Naive thymus-derived CD8-positive, alpha-beta T cell (primary cell): ENCODE measurements at places on chromosomes 3 and 15. TPM values are rescaled to one million over a fixed set of nuclear protein-coding genes. Genes with fewer than 3 reads are reported as not detected.

DNA sequence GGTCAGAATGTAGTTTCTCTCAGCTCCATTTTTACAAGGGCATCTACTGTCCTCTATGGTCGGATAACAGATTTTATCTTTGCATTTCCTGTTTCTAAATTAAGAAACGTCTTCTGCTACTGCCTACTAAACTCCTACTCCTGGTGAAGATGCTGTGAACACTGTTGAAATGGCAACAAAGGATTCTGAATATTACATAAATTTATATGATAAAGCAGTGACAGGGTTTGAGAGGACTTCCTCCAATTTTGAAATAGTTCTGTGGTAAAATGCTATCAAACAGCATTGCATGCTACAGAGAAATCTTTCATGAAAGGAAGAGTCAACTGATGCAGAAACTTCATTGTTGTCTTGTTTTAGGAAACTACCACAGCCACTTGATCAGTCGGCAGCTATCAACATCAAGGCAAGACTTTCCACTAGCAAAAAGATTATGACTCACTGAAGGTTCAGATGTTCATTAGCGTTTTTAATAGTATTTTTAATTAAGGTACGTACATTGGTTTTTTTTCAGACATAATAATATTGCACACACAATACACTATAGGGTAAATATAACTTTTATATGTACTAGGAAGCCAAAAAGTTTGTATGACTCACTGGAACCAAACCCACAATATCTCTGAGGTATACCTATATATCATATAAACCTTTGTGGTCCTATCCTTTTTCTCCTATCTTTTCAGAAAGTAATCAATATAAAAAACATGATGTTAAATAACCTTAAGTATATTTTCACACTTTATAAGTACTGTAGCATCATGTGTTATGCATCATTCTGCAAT lies 156.1 kb downstream of the STAG1 start:
- H3K27me3 ChIP-seq = no peaks in the 10 kb centered on the region
- H3K27ac ChIP-seq = peak overlapping the region; percentile 21
- H3K4me1 ChIP-seq = peaks cover 17% of the 10 kb centered on the region
- H3K4me3 ChIP-seq = no peak overlapping the region
- no peak for DNase-seq

GRCh38 chr15:66022163-66022525 lies 152.9 kb downstream of the RAB11A start:
- peaks cover under 1% of the 10 kb centered on the region for H3K4me1 ChIP-seq
- no peak overlapping the region for H3K27ac ChIP-seq
- peaks cover 49% of the 10 kb centered on the region for H3K27me3 ChIP-seq
- DNase-seq = no peak
- H3K36me3 ChIP-seq = no peaks in the 10 kb centered on the region
- no peak overlapping the region for H3K4me3 ChIP-seq

- no peak overlapping the region for H3K27ac ChIP-seq
- H3K27me3 ChIP-seq = no peaks in the 10 kb centered on the region
- H3K36me3 ChIP-seq = peaks cover 5% of the 10 kb centered on the region
- H3K4me1 ChIP-seq = peaks cover 24% of the 10 kb centered on the region
These were observed 184.0 kb upstream of the BCL6 start for GRCh38 chr3:187929112-187929816.

- H3K27me3 ChIP-seq = no peaks in the 10 kb centered on the region
- no peaks in the 10 kb centered on the region for H3K4me1 ChIP-seq
- H3K4me3 ChIP-seq = no peak overlapping the region
- no peak overlapping the region for H3K27ac ChIP-seq
- no peak for DNase-seq
- no peaks in the 10 kb centered on the region for H3K36me3 ChIP-seq
These were observed 327.1 kb downstream of the KBTBD8 start for GRCh38 chr3:67325231-67325630.

GRCh38 chr3:38834717-38835116 lies 18.7 kb upstream of the SCN10A start:
- no peaks in the 10 kb centered on the region for H3K36me3 ChIP-seq
- no peak overlapping the region for H3K27ac ChIP-seq
- peaks cover 4% of the 10 kb centered on the region for H3K4me1 ChIP-seq
- no peak for DNase-seq
- H3K27me3 ChIP-seq = no peaks in the 10 kb centered on the region

- no peaks in the 10 kb centered on the region for H3K36me3 ChIP-seq
- peaks cover 19% of the 10 kb centered on the region for H3K27me3 ChIP-seq
- H3K4me3 ChIP-seq = no peak overlapping the region
- DNase-seq = no peak
These were observed 52.8 kb upstream of the NSMCE3 start for GRCh38 chr15:29322415-29322814.

GRCh38 chr15:98322581-98322980 lies 325.8 kb upstream of the IGF1R start:
- H3K4me1 ChIP-seq = no peaks in the 10 kb centered on the region
- no peaks in the 10 kb centered on the region for H3K36me3 ChIP-seq
- DNase-seq = no peak

- no peak for DNase-seq
- H3K27ac ChIP-seq = no peak overlapping the region
- no peaks in the 10 kb centered on the region for H3K4me1 ChIP-seq
- no peaks in the 10 kb centered on the region for H3K27me3 ChIP-seq
- no peak overlapping the region for H3K4me3 ChIP-seq
These were observed 137.4 kb downstream of the GAP43 start for GRCh38 chr3:115760716-115761115.

GRCh38 chr3:78041486-78041885 lies 1001.6 kb downstream of the ROBO2 start:
- H3K36me3 ChIP-seq = no peaks in the 10 kb centered on the region
- no peak overlapping the region for H3K4me3 ChIP-seq
- H3K27me3 ChIP-seq = no peaks in the 10 kb centered on the region
- H3K27ac ChIP-seq = no peak overlapping the region
- H3K4me1 ChIP-seq = no peaks in the 10 kb centered on the region
- no peak for DNase-seq

- H3K4me3 ChIP-seq = no peak overlapping the region
- no peaks in the 10 kb centered on the region for H3K27me3 ChIP-seq
- peaks cover 21% of the 10 kb centered on the region for H3K4me1 ChIP-seq
- H3K36me3 ChIP-seq = peaks cover 25% of the 10 kb centered on the region
These were observed 190.6 kb downstream of the TCF12 start for GRCh38 chr15:57109005-57109404.

GRCh38 chr15:53072077-53072476 lies 281.9 kb upstream of the ONECUT1 start:
- no peaks in the 10 kb centered on the region for H3K4me1 ChIP-seq
- no peak overlapping the region for H3K27ac ChIP-seq
- H3K27me3 ChIP-seq = peaks cover 3% of the 10 kb centered on the region
- no peak for DNase-seq
- no peaks in the 10 kb centered on the region for H3K36me3 ChIP-seq
- H3K4me3 ChIP-seq = no peak overlapping the region

GRCh38 chr3:159273608-159274007 lies 471.8 kb downstream of the MFSD1 start:
- H3K36me3 ChIP-seq = no peaks in the 10 kb centered on the region
- no peaks in the 10 kb centered on the region for H3K4me1 ChIP-seq
- no peak overlapping the region for H3K4me3 ChIP-seq
- H3K27ac ChIP-seq = no peak overlapping the region
- DNase-seq = no peak

- peak overlapping the region; percentile 33 for H3K4me3 ChIP-seq
- no peak overlapping the region for H3K27ac ChIP-seq
- no peak for DNase-seq
- no peaks in the 10 kb centered on the region for H3K4me1 ChIP-seq
- H3K27me3 ChIP-seq = no peaks in the 10 kb centered on the region
These were observed 610.7 kb upstream of the GRM7 start for GRCh38 chr3:6250167-6250566.

GRCh38 chr3:112233083-112233482 lies 60.9 kb downstream of the SLC9C1 start:
- no peaks in the 10 kb centered on the region for H3K4me1 ChIP-seq
- DNase-seq = no peak
- no peaks in the 10 kb centered on the region for H3K36me3 ChIP-seq
- H3K27ac ChIP-seq = no peak overlapping the region
- H3K27me3 ChIP-seq = no peaks in the 10 kb centered on the region

- H3K4me1 ChIP-seq = peaks cover 20% of the 10 kb centered on the region
- no peak overlapping the region for H3K27ac ChIP-seq
- H3K27me3 ChIP-seq = no peaks in the 10 kb centered on the region
- no peak for DNase-seq
- no peaks in the 10 kb centered on the region for H3K36me3 ChIP-seq
These were observed 317.2 kb upstream of the PROK2 start for GRCh38 chr3:72102112-72102616.

DNA sequence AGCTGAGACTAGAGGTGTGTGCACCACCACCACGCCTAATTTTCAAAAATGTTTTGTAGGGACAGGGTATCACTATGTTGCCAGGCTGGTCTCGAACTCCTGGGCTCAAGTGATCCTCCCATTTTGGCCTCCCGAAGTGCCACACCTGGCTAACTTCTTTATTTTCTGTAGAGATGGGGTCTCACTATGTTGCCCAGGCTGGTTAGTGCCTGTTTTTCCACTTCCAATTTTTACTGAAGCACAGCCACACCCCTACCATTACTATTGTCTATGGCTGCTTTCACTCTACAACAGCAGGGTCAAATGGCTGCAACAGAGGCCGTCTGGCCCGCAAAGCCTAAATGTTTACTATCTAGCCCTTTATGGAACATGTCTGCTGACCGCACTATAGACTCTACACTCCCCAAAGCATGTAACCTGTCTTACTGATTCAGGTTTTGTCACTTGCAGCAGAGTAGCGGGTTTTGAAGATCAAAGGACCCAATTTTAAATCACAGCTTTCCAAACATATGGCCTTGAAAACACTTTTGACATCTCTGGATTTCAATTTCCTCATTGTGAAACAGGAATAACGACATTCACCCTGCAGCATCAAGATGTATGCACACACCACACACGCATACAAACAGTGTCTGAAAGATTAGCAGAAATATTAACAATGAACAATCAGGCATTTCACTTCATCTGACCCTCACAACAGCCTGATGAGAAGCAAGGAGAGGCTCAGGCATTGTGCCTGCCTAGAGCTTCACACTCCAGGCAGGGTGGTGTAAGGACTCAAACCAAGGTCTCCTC lies 46.1 kb downstream of the SCAP start:
- peak overlapping the region; percentile 3 for H3K27ac ChIP-seq
- no peaks in the 10 kb centered on the region for H3K27me3 ChIP-seq
- H3K36me3 ChIP-seq = peaks cover 63% of the 10 kb centered on the region
- H3K4me1 ChIP-seq = no peaks in the 10 kb centered on the region

- H3K4me3 ChIP-seq = peak overlapping the region; percentile 95
- no peaks in the 10 kb centered on the region for H3K27me3 ChIP-seq
These were observed 1.4 kb downstream of the ST6GAL1 start for GRCh38 chr3:186931532-186932280.

- H3K4me3 ChIP-seq = no peak overlapping the region
- peaks cover 10% of the 10 kb centered on the region for H3K27me3 ChIP-seq
- peaks cover 1% of the 10 kb centered on the region for H3K4me1 ChIP-seq
- no peak overlapping the region for H3K27ac ChIP-seq
These were observed 148.4 kb downstream of the USP13 start for GRCh38 chr3:179801263-179801662.

- no peaks in the 10 kb centered on the region for H3K4me1 ChIP-seq
- H3K27me3 ChIP-seq = no peaks in the 10 kb centered on the region
- DNase-seq = no peak
- H3K27ac ChIP-seq = no peak overlapping the region
- H3K36me3 ChIP-seq = peaks cover 2% of the 10 kb centered on the region
These were observed 79.0 kb downstream of the SERPINI1 start for GRCh38 chr3:167814441-167814951.

DNA sequence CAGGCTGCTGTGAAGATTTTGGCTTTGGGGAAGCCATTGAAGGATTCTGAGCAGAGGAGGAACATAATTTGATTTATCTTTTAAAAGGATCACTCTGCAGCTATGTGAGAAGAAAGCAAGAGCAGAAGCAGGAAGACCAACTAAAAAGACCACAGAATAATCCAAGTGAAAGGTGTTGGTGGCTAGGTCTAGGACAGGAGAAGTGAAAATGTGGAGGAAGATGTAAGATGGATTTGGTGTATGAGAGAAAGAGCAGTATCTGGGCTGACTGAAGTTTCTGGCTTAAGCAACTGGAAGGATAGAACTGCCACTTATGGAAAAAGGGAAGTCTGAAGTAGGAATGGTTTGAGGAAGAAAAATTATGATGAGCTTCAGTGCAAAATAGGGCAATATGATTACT lies 62.0 kb downstream of the SFMBT1 start:
- H3K4me3 ChIP-seq = peak overlapping the region; percentile 68
- DNase-seq = no peak
- peak overlapping the region; percentile 95 for H3K27ac ChIP-seq
- no peaks in the 10 kb centered on the region for H3K36me3 ChIP-seq
- no peaks in the 10 kb centered on the region for H3K27me3 ChIP-seq

- no peak overlapping the region for H3K27ac ChIP-seq
- no peak for DNase-seq
- no peaks in the 10 kb centered on the region for H3K36me3 ChIP-seq
- H3K27me3 ChIP-seq = no peaks in the 10 kb centered on the region
- H3K4me1 ChIP-seq = peaks cover 25% of the 10 kb centered on the region
- H3K4me3 ChIP-seq = no peak overlapping the region
These were observed 54.7 kb upstream of the GK5 start for GRCh38 chr3:142279965-142280590.

- H3K4me3 ChIP-seq = no peak overlapping the region
- H3K4me1 ChIP-seq = no peaks in the 10 kb centered on the region
- no peak overlapping the region for H3K27ac ChIP-seq
- H3K36me3 ChIP-seq = no peaks in the 10 kb centered on the region
These were observed 11.1 kb upstream of the GREM1 start for GRCh38 chr15:32706704-32707103.

GRCh38 chr3:18217507-18218174 lies 207.5 kb downstream of the SATB1 start:
- H3K4me3 ChIP-seq = no peak overlapping the region
- H3K27me3 ChIP-seq = no peaks in the 10 kb centered on the region
- H3K4me1 ChIP-seq = peaks cover 27% of the 10 kb centered on the region

AADAC gene
- total RNA-seq = not detected

ZNF501 gene
- total RNA-seq = 4.5 TPM

ZNF621 gene
- 30.2 TPM for total RNA-seq

ACTC1 gene
- not detected for total RNA-seq

CCR1 gene
- 0.55 TPM for total RNA-seq

C3orf22 gene
- total RNA-seq = not detected

PLCB2 gene
- total RNA-seq = 166 TPM

U2SURP gene
- total RNA-seq = 169 TPM

ZNF619 gene
- 11.3 TPM for total RNA-seq

DUOXA2 gene
- not detected for total RNA-seq

ARRDC4 gene
- total RNA-seq = 1.5 TPM

LMLN gene
- total RNA-seq = 11.0 TPM

MRAS gene
- total RNA-seq = 0.13 TPM

GMPS gene
- total RNA-seq = 43.1 TPM

ACKR4 gene
- total RNA-seq = not detected
